ENCODE measurements at places on chromosomes 7 and 10. TPM values are rescaled to one million over a fixed set of nuclear protein-coding genes. Genes with fewer than 3 reads are reported as not detected.

- no peak for DNase-seq
These were observed 17.0 kb upstream of the TTYH3 start for GRCh38 chr7:2614631-2615330.

GRCh38 chr7:151825721-151826120 lies 51.2 kb downstream of the PRKAG2 start:
- DNase-seq: no peak

- peak; percentile 88 for DNase-seq
These were observed 32.6 kb downstream of the PDZD8 start for GRCh38 chr10:117342641-117343040.

- DNase-seq: peak; percentile 83
These were observed 5.8 kb upstream of the POLM start for GRCh38 chr7:44087911-44088838.

GRCh38 chr7:101418694-101419093 lies 56.0 kb downstream of the COL26A1 start:
- DNase-seq: no peak

Gene TSPAN13
- 57.0 TPM for total RNA-seq

DNA sequence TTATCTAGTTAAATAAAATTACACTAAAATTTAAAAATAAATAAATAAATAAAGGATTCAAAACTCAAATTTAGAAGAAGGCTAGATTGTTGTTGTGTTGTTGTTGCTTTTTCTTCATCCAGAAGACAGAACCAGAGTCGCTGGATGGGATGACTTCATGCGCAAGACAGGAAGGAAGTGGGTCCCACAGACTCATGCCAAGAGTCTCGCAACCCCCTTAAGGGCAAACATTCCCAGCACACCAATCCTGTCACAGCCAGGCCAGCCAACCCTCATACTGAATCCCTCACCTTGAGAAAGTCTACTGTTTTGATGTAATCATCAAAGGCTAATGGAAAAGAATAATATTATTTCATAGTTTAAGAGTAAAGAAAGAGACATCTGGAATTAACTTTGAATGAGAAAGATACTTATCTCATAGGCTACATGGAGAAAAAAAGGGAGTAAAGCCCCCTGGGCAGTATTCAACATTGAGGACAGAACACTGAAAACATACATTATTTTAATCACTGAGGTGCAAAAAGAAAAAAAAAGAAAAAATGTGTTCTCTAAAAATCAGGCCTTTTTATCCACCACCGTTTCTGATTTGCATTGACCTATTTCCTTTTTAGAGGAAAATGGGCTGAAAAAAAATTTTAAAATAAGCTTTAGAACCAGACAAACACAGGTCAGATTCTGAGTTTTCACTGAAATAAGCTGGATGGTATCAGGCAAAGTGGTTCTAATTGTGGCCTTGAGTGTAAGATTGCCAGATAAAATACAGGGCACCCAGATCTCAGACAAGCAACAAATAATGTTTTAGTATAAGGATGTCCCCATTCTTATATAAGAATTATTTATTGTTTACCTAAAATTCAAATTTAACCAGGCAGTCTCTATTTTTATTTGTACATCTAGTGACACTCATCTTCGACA lies 826.5 kb downstream of the TNS3 start:
- DNase-seq: no peak

Gene PDE6C
- not detected for total RNA-seq

Gene TBXAS1
- 1.1 TPM for total RNA-seq

DNA sequence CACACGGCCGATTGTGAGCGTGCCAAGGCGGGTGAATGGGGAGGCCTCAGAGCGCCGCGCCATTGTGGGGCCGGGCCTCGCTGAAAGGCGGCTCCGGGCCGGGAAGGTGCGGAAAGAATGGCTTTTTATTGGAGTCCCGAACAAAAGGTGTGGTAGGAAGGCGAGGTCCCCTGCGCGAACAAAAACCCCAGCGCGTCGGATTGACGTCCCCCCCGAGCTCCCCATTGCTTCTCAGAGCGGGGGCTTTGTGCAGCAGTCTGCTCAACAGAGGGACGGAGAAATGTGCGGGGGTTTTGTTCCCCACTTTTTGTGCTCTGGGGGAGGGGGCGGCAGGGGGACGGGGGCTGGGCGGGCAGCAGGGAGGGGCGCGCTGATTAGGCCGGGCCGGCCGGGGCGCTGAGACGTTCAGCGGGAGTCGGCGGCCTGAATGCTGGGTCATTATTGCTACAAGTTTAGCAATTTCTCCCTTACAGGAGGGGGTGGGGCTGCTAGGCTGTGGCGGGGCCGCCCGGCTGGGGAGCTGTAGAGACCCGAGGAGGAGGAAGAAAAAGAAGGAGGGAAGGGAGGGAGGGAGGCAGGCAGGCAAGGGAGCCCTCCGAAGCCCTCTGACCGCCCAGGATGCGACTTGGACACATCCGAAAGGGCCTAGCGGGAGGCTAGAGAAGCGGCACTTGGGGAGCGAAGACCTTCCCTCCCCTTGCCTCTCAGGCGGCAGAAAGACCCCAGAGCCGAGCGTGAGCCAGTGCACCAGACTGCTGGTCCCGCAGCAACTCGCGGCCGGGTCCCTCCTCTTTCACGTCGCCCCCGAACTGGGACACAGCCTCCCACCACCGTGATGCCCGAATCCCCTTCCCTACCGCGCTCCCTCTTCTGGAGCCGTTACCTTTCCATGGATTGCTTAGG lies 4.6 kb downstream of the NKX2-3 start:
- no peak for DNase-seq

GRCh38 chr10:129846991-129847391 lies 117.1 kb downstream of the EBF3 start:
- no peak for DNase-seq

DNA sequence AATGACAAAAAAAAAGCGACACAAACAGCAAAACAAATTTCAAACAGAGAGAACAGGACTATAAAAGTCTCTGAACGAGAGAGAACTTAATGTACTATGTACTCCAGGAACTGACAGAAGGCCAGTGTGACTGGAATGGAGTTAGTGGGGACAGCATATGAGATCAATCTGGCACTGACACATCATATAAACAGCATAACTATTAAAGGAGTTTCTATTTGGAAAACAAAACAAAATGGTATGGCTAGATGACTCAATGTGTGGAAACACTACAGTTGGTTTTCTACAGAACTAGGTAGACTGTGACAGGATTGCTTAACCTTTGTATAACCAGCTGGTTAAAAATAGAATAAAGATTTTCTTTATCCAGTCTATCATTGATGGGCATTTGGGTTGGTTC lies 232.9 kb upstream of the KAT6B start:
- DNase-seq: peak; percentile 38

GRCh38 chr7:81986723-81987470 lies 217.1 kb upstream of the HGF start:
- no peak for DNase-seq

GRCh38 chr10:96642973-96643372 lies 56.2 kb upstream of the TM9SF3 start:
- DNase-seq: no peak

Gene ATG9B
- 1.8 TPM for total RNA-seq

Gene NXPH1
- not detected for total RNA-seq

Gene ELFN1
- 18.0 TPM for total RNA-seq

- no peak for DNase-seq
These were observed 79.3 kb upstream of the MEOX2 start for GRCh38 chr7:15765753-15766152.

Gene TMEM176A
- total RNA-seq: 0.31 TPM

- DNase-seq: no peak
These were observed 711 bp downstream of the HIP1 start for GRCh38 chr7:75737856-75738603.

Gene MGAM2
- total RNA-seq: 0.05 TPM

DNA sequence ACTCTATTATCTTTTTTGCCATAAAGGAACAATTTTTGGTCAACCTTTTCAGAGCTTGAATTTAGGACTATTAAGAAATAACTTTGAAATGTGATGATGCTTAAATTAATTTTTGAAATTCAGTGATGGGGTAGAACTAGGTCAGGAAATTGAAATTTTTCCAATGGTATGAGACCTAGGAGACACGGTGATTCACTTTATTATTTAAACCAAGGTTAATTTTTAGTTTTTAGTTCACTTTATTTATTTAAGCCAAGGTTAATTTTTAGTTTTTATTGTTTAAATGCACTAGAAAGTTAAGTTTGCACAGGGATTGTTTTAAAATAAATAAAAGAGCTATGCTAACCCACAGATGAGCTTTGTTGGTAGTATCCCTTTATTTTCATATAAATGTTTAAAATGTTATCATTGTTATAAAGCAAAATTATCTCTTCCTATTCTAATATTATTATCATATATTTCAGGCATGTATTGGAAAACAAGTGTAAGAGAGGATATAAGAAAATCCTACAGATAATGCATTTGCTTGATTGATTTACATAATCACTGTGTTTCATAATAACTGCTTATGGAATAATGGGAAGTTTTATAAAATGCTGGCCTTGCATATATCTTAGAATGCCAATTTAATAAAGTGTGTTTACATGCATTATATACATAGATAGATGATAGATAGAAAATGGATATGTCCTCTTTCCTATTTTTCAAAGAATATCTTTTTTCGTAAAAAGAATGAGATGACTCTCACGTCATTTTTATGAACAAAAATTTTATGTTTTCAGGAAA lies 163.6 kb downstream of the HGF start:
- no peak for DNase-seq

GRCh38 chr7:40572810-40573465 lies 438.1 kb downstream of the SUGCT start:
- peak; percentile 74 for DNase-seq

Gene CAMK2B
- not detected for total RNA-seq

All from astrocyte (in vitro differentiated cells and primary cell).